NCI-H774 (cell line): ENCODE measurements at places on chromosomes 6 and 20.

- peak; percentile 9 for DNase-seq
Observed at GRCh38 chr6:41713159-41713649, 22.2 kb downstream of the TFEB start.

- no peak for DNase-seq
Observed at GRCh38 chr6:46610862-46611553, 41.6 kb downstream of the CYP39A1 start.

- DNase-seq, result no peak
Observed at GRCh38 chr20:58945965-58946631, 35.0 kb upstream of the NELFCD start.

DNA sequence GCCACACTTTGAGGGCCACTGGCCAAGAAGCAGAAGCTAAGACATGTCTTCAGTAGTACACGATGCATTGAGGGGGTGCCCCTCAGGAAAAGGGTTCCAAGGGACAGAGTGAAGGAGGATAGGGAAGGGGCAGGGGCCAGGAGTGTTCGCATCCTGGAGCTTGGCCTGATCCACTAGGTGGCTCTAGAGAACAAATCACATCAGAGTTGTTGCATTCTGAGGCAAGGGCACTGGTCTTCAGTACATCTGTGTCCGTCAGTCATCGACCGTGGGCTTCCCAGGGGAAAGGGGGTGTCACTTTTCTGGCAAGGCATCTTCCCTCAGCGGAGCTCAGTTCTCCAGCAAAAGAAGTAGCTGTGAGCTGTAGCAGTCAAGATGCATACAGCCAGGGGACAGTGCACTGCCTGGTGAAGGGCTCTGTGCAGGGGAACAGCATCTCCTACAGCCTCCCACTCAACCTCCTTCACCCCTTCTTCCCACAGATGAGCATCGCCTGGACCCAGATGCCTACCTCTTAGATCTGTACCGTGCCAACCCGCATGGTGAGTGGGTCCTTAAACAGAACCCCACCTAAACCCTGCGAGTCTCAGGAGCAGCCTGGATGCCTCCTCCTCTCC, 47.8 kb downstream of the ARHGAP40 start:
- no peak for DNase-seq

GRCh38 chr6:136647363-136647852, 97.2 kb upstream of the MAP7 start:
- DNase-seq, result no peak

GRCh38 chr6:98118397-98119045, 715.9 kb upstream of the POU3F2 start:
- DNase-seq, result no peak

GRCh38 chr6:99645986-99646385, 39.4 kb downstream of the PRDM13 start:
- no peak for DNase-seq

- DNase-seq, result no peak
Observed at GRCh38 chr20:25378884-25379733, 11.5 kb downstream of the ABHD12 start.

DNA sequence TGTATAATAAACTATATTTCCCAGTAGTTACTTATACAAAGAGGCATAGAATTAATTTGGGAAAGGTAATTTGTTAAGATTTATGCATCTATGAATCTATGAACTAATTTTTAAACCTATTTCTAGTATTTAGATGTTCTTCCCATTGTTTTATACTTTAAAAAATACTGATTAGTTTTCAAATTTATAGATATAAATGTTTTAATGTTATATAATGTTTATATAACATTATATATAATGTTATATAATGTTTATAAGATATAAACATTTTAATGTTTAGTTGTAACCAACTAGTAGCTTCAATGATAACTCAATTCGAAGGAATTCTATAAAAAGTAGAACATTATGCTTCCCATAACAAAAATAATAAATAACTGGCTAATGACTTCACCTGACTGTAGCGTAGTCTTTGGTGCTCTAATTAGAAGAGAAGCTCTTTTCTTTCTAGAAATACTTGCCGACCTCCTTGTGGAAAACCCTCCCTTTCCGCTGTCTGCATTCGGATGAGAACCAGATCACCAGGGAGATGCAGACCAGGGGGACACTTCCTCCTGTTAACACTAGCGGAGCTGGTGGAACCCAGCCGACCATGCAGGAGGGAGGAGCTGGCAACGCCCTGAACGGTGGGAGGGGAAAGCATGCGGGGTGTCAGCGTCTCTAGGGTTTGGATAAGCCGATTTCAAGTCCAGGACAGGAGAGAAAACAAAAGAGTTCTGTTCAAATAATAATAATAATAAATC, 158.4 kb downstream of the OR2B2 start:
- DNase-seq, result peak; percentile 80

DNA sequence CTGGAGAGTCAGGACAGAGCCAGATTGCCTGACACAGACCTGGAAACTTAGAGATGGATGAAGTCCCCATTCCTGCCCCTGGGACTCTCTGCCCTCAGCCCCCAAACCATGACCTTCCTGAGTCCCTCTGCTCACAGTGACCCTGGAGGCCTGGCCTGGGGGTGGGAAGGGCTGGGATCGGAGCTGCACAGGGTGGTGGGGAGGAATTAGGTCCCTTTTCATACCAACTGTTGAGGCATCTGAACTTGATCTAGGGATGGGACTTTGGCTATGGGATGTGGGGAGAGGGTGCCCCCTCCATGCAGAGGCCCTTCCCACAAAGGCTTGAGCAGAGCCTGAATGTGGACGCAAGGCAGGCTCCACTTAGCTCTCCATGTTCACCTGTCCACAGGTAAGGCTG, 144.1 kb downstream of the MRPL14 start:
- DNase-seq, result no peak

- DNase-seq, result no peak
Observed at GRCh38 chr6:139270249-139270648, 21.5 kb downstream of the TXLNB start.

- DNase-seq, result no peak
Observed at GRCh38 chr6:63410435-63411426, 90.9 kb upstream of the LGSN start.

- no peak for DNase-seq
Observed at GRCh38 chr20:57399587-57400155, 8.5 kb downstream of the RBM38 start.

GRCh38 chr6:122476131-122476530, 4.5 kb upstream of the SERINC1 start:
- peak; percentile 18 for DNase-seq

DNA sequence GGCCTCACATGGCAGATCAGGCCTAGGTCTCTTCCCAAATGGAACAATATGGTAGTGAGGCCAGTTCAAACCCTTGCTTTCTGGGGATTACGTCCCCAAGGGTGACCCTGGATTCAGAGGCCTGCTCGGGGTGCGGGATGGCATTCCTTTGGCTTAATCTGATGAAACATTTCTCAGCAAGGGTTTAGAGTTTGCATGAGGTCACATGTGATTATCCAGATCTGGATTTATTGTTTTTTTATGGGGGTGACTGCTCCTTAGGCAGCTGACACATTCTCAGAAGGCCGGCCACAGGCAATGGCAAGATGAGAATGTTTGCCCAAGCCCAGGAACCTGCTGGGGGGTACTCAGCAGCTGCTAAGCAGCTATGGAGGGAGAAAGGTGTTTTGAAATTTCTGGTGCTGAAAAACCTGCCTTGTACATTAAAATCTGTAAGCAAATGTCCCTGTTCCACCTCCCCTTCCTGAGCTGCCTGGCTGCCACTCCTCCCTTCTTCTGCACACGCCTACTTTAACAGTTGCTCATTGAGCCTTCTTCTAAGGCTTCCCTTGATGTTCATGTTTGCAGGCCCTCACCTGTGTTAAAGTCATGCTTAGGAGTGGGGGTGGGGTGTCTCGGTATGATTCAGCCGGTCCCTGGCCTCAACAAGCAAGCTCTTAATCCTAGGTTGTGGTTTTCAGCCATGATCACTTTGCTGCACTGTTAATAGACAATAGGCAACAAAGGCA, 37.9 kb upstream of the FUCA2 start:
- DNase-seq, result no peak

DNA sequence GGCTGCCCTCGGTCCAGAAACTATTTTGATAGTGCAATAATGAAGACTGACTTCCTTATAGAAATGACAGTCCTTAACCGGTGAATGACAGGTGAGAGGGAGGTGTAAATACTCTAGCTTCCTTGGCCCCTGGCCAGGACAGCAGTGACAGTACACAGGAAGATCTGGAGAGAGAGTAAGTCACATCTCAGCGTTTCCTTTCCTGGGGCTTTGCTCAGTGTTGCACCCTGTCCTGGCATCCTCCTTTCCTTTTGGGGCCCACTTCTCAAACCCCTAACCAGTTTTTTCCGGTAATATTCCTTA, 336.9 kb downstream of the CD83 start:
- peak; percentile 12 for DNase-seq

DNA sequence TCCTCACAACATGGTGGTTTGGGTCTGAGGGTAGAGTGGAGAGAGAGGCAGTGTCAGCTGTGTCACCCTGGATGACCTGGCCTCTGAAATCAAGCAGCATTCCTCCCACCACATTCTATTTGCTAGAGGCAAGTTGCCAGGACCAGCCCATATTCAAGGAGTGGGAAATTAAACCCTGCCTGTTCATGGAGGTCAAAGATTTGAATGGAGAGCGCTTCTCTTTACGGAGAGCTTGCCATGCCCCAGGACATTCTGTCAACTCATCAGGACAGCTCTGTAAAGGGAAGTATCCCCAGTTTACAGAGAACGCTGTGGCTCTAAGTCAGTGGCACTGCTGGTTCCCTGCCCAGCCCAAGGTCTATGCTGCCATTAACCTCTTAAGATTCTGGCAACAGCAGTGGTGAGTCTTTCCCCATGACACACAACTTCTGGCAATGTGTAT, 90.0 kb upstream of the INSM1 start:
- DNase-seq, result no peak

- DNase-seq, result no peak
Observed at GRCh38 chr20:35332540-35333200, 40.4 kb upstream of the FAM83C start.

DNA sequence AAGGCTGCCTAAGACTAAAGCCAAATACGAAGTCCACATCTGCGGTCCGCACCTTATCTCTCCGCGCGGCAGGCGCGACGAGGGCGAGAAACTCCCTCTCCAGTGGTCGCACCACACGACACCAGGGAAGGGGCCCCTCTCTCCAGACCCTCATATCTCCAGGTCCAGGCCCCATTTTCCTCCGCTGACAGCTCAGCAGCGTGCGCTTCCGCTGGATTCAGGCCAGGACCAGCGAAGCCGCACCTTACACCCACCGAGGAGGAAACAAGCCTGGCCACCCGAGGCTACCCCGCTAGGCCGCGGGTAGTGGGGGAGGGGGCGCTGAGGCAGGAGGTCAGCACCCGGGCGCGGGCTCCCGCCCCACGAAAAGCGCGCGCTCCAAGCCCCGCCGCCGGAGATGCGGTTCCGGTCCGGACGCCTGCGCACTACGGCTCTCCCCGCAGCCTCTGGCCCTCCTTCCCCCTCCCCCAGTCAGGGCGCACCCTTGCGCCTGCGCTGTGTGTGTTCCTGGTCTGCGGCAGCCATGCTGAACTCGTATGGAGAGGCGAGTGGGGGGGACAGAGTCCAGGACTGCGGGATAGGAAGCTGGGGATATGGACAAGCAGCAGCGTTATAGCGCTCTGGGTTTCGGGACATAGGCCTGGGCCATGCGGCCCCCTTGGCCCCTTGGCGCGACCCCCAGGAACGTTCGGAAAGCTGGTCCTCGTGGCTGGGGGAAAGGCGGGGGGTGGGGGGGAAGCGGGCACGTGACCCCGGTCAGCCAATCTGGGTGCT, at the start of gene BRD2:
Gene BRD2, plus strand, starts transcription at position 502 of the 774 bp plus-strand sequence. CDS start 4,305 bp downstream, outside the sequence.
- peak; percentile 96 for DNase-seq

DNA sequence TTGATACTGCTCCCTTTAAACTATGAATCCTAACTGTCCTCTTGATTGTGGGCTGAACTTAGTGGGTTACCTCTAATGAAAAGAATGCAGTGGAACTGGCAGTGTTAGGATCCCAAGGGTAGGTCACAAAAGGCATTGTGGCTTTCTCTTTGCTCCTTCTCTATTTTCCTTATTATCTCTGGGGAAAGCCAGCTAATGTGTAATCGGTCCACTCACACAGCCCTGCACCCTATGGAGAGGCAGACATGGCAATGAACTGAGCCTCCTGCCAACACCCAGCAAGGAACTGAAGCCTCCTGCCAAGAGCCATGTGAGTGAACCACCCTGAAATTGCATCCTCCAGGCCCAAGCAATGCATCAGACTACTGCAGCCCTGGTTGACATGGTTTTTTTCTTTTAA, 24.6 kb upstream of the ZNF133 start:
- no peak for DNase-seq

DNA sequence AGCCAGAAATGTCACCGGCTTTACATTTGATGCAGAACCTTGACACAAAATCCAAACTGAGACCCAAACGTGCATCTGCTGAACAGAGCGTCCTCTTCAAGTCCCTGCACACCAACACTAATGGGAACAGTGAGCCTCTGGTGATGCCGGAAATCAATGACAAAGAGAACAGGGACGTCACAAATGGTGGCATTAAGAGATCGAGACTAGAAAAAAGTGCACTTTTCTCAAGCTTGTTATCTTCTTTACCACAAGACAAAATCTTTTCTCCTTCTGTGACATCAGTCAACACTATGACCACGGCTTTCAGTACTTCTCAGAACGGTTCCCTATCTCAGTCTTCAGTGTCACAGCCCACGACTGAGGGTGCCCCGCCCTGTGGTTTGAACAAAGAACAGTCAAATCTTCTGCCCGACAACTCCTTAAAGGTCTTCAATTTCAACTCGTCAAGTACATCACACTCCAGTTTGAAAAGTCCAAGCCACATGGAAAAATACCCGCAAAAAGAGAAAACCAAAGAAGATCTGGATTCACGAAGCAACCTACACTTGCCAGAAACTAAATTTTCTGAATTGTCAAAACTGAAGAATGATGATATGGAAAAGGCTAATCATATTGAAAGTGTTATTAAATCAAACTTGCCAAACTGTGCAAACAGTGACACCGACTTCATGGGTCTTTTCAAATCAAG, 108.4 kb downstream of the RTN4IP1 start:
- no peak for DNase-seq

DNA sequence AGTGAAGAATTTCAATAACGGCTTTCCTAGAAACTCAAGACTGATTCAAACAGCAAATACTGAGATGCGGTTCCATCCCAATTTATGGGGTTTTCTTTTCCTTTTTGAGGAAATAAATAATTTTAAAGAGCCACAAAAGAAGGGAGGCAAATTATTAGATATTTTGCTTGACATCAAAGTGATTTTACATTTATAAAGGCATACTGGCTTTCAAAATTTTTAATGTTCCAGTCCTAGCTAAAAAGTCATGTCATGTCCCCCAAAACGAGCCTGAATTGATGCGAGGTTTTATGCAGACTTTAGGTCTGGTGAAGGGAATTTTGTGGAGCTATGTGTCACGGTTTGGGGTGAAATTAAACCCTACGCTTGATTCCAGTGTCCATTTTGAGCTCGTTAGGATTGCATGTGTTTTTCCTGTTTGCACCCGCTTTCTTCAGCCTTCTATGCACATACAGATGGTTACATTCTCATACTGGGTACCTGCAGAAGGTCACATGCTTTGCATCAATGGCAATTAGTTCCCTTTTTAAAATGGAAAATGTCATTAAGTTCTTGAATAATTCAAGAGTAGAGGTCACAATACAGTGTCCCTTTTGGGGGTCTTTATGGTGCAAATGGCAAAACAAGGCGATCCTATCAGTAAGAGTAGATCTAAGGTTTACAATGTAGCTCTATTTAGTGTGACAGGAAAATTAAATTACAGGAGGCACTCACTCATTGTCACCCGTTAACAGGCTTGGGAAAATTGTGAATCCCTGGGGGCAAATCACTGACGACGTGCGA, 17.3 kb downstream of the FOXA2 start:
- no peak for DNase-seq
